ENCODE measurements at places on chromosomes 2 and 18. TPM values are rescaled to one million over a fixed set of nuclear protein-coding genes. Genes with fewer than 3 reads are reported as not detected.

POTEC gene
- total RNA-seq: 0.31 TPM

KCNE4 gene
- 0.94 TPM for total RNA-seq

FTCDNL1 gene
- 3.1 TPM for total RNA-seq

CD302 gene
- total RNA-seq: 1.9 TPM

MRPL30 gene
- total RNA-seq: 69.5 TPM

ABCB11 gene
- 1.6 TPM for total RNA-seq

KANSL3 gene
- total RNA-seq: 66.0 TPM

DNAH7 gene
- 19.4 TPM for total RNA-seq

TXNDC2 gene
- not detected for total RNA-seq

REEP1 gene
- 191 TPM for total RNA-seq

CIB4 gene
- total RNA-seq: not detected

FRZB gene
- total RNA-seq: 14.1 TPM

HOXD11 gene
- not detected for total RNA-seq

HRH4 gene
- total RNA-seq: not detected

NAB1 gene
- 56.7 TPM for total RNA-seq

CDH2 gene
- 208 TPM for total RNA-seq

SLC5A7 gene
- 1.3 TPM for total RNA-seq

APOB gene
- total RNA-seq: 0.94 TPM

M1AP gene
- not detected for total RNA-seq

CTNNA2 gene
- total RNA-seq: 249 TPM

All from parietal lobe (tissue), 2 donors.